ENCODE measurements at places on chromosomes 12 and 14.

GRCh38 chr14:42192738-42193653, 586.3 kb downstream of the LRFN5 start:
- no peak for DNase-seq

DNA sequence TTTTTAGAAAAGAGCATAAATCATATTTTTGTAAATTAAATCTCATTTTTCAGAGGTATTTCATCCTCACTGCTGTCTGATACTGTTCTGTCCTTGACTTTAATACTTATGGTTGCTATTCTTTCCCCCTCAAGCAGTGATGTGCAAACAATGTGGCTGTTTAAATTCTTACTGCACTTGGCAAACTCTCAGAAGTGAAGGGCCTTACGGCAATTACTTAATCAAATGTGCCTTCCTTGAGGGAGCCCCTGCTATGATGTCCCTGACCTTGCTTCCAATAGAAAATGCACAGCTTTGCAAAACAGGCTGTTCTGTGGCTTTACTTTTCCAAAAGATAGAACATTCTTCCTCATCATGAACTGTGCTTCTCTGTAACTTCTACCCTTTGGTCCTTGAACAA, 35.2 kb downstream of the UBE3B start:
- DNase-seq = no peak

DNA sequence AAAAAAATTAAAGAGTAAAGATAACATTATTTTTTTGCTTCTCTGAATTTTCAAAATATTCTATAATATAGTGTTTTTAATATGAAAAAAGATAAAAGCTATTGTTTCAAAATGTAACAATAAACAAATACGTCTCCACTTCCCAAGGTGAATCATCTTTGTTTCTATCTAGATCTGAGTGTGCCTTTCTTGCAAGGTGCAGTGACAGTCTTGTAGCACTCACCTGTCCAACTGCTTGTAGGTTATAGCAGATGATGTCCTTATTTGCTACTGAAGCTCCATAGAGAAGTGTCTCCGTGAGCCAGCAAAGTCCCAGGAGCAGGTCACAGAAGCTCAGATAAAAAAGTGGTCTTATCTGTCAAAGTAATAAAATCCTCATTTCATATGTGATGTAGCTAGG, 21.4 kb downstream of the TMEM116 start:
- DNase-seq = no peak

DNA sequence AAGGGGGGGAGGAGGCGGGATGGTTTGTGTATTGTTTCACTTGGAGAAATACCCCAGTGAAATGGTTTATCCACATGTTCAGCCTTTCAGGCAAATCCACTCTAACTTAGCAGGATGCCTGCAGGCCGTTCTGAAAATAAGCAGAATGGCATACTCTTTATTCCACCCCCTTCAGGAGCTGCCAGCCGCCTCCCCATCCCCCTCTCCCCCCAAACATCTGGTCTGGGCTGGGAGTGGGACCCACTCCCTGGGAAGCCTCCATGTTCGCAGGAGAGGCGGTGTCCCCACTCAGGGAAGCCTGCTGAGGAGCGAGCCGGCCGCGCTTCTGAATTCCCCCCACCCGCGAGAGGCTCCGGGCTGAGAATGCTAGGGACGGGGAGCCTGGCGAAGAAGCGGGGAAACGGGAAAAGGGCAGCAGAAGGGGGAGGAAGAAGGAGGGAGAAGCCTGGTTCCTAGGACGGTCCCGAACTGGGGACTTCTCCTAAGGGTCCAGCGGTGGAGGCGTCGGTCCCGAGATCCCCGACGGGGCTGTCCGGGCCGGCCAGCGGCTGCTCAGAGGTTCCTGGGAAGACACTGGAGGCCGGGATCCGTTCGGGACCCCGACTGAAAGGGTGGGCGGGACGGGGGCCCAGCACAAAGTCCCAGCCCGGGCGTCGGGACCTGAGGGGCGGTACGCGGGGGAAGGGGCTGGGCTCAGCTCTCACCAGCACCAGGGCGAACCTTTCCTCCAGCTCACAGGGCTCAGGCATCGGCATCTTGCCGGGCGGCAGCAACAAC, 666 bp downstream of the FMNL3 start:
- DNase-seq = no peak

GRCh38 chr12:64598831-64599230, 11.5 kb upstream of the RASSF3 start:
- no peak for DNase-seq

DNA sequence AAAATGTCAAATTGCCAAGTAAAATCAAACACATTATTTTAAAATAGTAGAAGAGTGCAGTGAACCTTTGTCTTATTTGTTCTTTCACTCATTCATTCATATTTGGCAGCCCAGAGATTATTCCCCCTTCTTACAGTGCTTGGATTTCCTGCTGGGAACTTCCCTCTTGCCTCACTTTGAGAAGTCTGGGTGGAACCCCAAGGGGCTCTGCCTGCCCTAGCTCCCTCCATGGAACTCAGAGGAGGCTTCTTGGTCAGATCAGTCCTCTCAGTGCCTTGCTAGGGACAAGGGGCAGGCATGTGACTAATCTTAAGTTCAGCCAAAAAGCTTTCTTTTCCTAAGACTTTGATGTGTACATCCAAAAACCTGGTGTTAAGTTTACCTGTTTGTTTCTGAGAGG, 84.7 kb upstream of the OVCH1 start:
- no peak for DNase-seq

Measured in NCI-H1092 treated with DMSO at 0.1 percent for 48 hours (cell line).